ENCODE measurements at places on chromosomes 5 and 9.

GRCh38 chr5:7518947-7519560 lies 123.1 kb downstream of the ADCY2 start:
- DNase-seq = no peak

DNA sequence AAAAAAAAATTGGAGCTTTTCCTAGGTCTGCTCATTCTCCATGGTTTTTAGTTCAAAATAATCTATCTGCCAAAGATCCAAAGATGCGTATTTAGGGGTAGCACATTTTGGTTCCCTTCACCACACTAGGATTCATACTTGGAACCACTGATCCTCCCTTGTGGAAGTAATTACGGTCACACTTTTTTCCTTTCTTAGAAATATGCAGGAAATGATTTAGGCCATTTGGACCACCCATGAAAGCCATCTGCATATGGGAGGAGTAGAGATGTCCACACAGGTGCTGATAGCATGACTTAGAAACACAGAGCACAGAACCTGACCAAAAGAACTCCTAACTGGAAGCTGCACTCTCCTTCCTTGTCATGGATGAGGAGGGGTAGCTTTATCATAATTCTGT lies 105.9 kb upstream of the RAI14 start:
- no peak for DNase-seq

DNA sequence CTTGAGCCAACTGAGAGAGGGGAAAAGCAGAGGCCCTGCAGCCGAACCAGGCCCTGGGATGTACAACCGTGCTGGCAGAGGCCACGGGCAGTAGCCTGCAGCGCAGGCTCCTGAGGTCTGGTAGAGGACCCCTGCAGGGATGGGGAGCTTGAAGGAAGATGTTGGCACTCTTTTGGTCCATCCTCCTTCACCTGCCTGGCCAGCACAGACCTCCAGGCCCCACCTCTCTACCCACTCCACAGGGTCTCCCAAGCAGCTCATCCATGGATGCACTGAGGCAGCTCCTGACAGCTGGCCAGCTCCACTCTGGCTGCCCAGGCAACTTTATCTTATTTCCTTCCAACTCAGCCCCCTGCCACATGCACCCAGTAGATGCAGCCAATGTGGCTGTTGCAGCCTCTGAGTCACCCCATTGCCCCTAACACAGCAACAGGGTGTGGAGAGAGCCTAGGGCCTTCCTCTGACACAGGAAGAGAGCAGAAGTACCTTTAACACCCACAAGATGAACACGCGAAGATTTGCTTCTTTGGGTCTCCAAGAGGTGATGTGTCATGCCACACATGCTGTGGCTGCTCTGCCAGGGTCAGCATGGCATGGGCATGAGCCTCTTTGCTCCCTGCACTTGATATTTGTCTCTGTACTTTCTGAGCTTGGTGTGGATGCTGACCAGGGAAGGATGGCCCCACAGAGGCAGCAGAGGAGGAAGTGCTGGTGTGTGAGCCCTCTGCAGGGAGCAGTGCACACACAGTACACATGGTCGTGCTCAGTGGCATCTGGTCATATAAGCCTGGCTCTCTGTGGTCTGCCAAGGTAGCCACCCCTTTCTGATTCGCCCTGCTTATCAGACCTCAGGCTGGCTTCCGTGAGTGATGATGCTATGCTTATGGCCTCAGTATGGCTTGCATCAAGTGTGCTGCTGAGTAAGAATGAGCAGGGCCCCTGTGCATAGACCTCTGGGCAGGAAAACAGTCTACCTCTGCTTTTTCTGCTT lies 117.2 kb downstream of the NRG2 start:
- DNase-seq = no peak

- peak; percentile 85 for DNase-seq
These were observed 34.6 kb upstream of the WHRN start for GRCh38 chr9:114539701-114540380.

DNA sequence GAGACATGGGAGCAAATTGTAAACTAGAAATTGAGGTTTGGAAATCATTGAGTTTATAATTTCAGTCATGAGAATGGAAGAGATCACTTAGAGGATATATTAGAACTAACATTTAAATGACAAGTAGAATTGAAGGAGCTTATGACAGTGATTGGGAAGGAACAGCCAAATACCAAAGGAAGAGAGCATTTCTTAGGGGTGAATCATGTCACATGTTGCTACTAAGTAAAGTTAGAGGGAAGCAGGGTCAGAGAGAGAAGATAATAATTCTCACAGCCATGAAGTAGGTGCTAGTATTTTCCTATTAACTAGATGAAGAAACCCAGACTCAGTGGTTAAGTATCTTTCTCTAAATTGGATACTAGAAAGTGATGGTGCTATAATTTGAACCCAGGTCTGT lies 59.3 kb downstream of the COMMD10 start:
- DNase-seq = no peak

DNA sequence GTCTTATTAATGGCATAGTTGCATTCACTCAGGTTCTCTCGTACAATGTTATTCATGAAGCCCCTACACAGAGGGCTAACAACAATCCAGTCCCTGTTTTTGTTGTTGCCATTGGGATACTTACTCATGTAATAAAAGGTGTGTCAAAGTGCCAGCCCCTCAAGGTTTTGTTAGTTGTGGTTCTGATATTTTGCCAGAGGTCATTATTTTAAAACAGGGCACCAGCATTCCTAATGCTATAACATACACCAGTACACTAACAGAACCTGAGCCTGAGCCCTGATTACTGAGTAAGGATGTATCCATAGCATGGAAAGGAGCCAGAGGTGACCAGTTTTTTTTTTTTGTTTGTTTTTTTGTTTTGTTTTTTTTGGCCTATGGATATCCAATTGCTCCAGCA lies 50.2 kb downstream of the SMC2 start:
- no peak for DNase-seq

DNA sequence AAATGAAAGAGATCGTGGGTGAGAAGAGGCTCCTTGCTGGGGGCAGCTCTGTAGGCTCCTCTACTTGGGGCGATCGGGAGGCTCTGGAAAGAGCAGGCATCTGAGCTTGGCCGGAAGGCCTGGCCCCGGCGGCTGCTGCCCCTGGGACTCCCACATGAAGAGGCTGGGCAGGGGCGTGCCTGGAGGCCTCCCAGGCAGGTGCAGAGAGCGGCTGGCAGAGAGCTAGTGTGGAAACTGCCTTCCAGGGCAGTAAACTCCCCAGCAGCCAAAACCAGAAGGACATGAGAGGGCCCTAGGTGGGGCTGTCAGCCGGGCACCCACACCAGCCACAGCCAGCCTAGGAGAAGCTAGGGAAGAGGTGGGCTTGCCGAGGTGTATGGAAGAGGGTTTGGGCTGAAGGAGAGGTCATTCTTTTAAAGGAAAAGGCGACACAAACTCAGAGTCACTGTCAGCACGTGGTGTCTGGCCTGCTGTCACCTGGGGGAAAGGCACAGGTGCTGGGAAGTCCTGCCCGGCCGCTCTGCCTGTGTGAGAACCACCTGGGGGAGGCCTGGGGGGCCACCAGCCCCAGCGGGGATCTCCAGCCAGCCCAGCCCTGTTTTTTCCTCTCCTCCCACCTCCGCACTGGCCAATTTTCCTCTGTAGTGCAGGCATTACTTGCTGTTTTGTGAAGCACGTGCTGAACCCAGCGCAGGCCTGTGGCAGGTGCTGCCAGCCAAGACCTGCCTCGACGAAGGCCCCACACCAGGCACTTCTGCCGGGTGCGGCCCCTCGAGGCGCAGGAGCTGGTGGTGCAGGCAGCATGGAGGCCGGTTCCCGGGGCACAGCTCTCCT lies 44.8 kb upstream of the EGFL7 start:
- no peak for DNase-seq

GRCh38 chr9:72289401-72289800 lies 75.6 kb downstream of the ZFAND5 start:
- DNase-seq = no peak

GRCh38 chr5:42302186-42302585 lies 121.1 kb upstream of the GHR start:
- no peak for DNase-seq

GRCh38 chr5:5900350-5900749 lies 477.9 kb downstream of the ICE1 start:
- no peak for DNase-seq

DNA sequence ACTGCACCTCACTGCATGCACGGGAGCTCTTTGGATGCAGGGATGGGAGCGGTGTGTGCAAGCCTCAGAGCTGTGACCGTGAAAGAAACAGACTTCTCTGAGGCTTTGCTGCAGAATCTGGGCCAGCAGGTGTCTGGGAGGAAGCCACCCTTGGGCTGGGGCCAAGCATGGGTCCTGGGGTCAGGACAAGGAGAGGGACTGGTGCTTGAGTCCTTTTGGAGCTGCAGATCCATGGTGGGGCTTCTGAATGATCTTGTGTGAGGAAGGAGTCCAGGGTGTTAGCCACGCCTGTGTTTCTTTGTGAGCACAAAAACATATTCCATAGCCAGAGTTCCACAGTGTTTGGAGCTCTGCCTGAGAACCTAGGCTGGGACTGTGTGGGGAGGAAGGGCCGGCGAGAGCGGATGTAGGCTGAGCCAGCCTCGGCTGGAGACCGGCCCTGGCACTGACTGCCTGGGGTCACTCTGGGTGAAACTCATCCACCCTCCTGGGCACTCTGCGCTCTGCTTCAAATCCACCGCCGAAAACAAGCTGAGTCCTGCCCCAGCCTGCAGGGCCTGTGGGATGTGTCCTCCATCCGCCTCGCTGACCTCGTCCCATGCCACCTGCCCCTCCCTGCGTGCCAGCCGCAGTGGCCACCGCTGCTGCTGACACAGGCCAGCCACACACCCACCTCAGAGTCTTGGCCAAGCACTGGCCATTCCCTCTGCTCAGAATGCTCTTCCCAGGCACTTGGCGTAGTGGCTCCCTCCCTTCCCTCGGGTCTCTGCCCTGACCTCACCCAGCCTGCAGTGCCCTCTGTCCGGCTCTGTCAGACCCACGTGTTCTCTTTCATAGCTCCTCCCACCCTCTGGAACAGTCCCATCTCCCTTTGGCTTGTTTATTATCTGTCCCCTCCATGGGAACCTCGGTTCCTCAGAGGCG lies 26.7 kb downstream of the ERGIC1 start:
- DNase-seq = no peak

- no peak for DNase-seq
These were observed 127.7 kb upstream of the PIK3R1 start for GRCh38 chr5:68087866-68088265.

DNA sequence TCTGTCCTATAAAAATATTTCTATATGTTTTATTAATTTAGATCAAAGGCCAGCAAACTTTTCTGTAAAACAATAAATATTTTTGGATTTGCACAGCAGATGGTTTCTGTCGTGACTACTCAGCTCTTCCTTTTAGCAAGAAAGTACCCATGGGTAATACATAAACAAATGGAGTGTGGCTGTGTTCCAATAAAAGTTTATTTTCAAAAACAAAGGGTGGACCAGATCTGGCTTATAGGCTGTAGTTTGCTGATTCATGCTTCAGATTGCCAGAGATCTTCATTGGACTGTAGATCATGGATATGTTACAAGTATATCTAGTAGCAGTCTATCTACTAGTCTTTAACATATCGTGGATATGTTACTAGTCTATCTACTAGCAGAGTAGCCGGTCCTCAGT lies 590.5 kb downstream of the CSNK1G3 start:
- DNase-seq = no peak

GRCh38 chr5:61132559-61132958 lies 29.7 kb downstream of the SMIM15 start:
- DNase-seq = no peak

DNA sequence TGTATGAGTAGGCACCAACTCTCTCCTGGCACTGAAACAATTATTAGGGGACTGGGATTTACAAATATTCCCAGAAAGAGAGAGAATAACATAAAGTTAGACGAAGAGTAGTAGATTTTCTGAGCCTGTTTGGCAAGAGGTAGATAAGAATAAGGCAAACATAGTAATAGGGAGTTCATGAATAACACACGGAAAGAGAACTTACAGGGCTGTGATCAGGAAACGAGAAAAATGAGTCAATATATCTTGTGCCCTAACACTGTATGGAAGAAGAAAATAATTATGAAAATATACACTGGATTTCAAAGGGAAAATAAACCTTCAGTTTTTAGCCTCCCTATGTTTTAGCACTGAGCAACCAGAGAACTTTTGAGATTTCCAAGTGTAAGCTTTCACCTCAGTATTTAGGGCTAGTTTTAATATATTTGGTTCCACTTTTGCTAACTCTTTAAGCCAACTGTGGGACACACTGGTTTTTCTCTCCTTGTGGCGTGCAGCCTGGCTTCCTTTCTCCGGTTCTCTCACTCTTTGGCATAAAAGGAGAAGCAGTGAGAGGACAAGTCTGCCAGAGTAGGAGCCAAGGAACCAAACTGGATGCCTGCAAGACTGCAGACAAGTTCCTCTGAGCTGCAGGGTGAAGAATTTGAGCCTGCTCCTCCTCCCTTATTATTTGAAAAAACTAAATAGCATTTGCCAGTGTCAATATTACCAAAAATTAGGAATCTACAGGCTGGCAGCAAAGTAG lies 6.6 kb upstream of the KCNN2 start:
- no peak for DNase-seq

DNA sequence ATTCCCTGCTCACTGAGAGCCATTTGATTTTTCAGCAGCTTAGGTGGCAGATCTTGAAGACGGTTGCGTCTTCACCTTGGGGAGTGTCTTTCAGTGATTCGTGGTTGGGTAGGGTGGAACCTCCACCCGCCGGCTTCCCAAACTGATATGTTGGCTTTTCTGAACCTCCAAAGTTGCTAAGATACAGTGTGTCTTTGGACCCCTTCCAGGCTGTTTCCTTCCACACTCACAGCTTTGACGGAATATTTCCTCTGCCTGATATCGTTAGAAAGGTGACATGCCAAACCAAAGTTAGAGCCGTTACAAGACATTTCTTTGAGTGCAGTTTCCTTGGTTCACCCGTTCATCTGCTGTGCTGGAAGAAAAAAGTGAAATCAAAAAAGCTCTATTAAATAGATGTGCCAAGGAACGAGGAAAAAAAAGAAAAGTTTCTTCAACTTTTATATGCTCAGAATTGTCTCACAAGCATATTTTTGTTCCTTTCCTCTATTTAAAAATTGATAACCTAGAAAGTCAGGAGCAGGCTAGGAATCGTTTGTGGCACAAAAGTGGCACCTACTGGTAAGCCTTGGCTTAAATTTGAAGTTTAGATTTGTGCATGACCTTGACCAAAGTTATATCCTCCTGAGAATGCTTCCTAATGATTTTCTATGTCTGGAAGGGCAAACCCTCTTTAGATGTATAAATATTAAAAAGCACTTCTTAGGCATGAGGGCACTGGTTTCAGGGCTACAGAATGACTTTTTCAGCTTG lies 270.7 kb upstream of the WWC1 start:
- DNase-seq = no peak

GRCh38 chr5:160333721-160334120 lies 21.4 kb upstream of the CCNJL start:
- no peak for DNase-seq

DNA sequence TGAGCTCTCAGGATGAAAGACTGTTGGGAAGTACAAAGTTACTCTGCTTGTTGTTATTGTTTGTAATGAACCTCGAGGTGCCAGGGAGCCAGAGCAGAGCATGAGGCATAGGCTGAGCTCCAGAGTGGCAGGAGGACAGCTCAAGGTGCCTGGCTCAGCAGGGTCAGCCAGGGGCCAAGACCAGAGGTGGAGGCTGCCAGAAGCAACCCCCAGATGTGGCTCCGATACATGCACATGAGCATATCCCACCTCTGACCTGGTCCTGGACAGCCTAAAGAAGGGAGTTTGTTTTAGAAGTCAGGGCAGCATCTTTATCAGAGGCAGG lies 105.6 kb downstream of the PSD2 start:
- no peak for DNase-seq

- no peak for DNase-seq
These were observed 4.1 kb upstream of the MCCC2 start for GRCh38 chr5:71582945-71583584.

GRCh38 chr5:82620957-82621600 lies 342.9 kb upstream of the RPS23 start:
- DNase-seq = peak; percentile 83

GRCh38 chr5:150246835-150247234 lies 42.7 kb downstream of the CAMK2A start:
- DNase-seq = no peak

- no peak for DNase-seq
These were observed 451.6 kb upstream of the CD180 start for GRCh38 chr5:67648201-67648671.
